Colonic mucosa (tissue), 4 donors: ENCODE measurements at places on chromosomes 12 and 14.
A peak's percentile ranks its signal among the peaks of the same experiment; 100 is the strongest.

DNA sequence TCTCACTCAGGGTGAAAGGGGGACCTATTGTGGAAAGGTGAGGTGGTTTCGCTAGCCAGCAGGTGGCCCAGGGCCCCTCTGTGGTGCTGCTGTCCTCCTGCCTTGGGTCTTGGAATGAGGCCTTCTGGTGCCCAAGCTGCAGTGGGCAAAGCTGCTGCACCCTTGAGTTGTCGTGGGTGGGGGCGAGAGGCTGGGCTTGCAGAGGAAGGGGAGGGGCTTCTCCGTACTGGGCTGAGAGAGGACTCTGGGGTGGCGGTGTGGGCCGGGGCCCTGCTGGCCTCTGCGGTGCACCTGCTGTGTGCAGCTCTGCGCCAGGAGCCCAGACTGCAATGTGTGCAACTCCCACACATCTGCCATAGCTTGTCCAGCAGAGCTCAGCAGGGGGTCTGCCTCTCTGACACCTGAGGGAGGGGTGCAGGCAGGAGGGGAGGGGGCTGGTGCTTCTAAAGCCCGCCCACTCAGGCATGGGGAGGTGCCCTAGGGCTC lies 145.8 kb downstream of the KIF26A start:
- H3K4me3 ChIP-seq = no peak overlapping the region
- H3K27me3 ChIP-seq = no peaks in the 10 kb centered on the region
- DNase-seq = peak; percentile 39
- peak overlapping the region; percentile 78 for H3K27ac ChIP-seq
- peaks cover 19% of the 10 kb centered on the region for H3K4me1 ChIP-seq

GRCh38 chr14:90732139-90732538 lies 84.1 kb downstream of the TTC7B start:
- no peak overlapping the region for H3K27ac ChIP-seq
- no peak overlapping the region for H3K4me3 ChIP-seq
- H3K27me3 ChIP-seq = no peaks in the 10 kb centered on the region
- H3K4me1 ChIP-seq = no peaks in the 10 kb centered on the region
- DNase-seq = no peak

- H3K4me3 ChIP-seq = no peak overlapping the region
- no peak overlapping the region for H3K27ac ChIP-seq
- no peaks in the 10 kb centered on the region for H3K27me3 ChIP-seq
- DNase-seq = no peak
These were observed 134.4 kb upstream of the GRIP1 start for GRCh38 chr12:66813137-66813892.

- H3K36me3 ChIP-seq = no peaks in the 10 kb centered on the region
- no peak for DNase-seq
- H3K4me1 ChIP-seq = no peaks in the 10 kb centered on the region
- no peak overlapping the region for H3K4me3 ChIP-seq
- H3K27ac ChIP-seq = no peak overlapping the region
These were observed 8.1 kb downstream of the OSBPL8 start for GRCh38 chr12:76551482-76551888.

GRCh38 chr14:80077262-80077661 lies 134.0 kb downstream of the DIO2 start:
- no peaks in the 10 kb centered on the region for H3K36me3 ChIP-seq
- H3K27ac ChIP-seq = no peak overlapping the region
- no peak for DNase-seq
- H3K4me3 ChIP-seq = no peak overlapping the region

DNA sequence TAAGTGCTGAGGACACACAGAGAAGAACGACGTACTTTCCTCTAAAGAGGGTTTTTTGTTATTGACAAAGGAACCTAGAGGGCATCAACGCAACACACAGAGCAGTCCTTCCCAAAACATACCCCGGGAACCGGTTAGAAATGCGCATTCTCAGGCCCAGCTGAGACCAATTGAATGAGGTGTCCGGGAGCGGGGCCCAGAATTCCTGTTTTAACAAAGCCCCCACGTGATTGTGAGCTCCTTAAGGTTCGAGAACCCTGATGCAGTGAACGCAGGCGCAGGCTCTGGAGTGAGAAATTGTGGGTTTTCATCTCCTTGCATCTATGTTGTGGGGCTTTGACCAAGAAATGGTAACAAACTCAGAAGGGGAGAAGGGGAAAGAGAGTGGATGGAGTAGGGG lies 51.0 kb upstream of the TBX3 start:
- peaks cover 3% of the 10 kb centered on the region for H3K4me1 ChIP-seq
- no peak overlapping the region for H3K4me3 ChIP-seq
- DNase-seq = no peak
- peaks cover 15% of the 10 kb centered on the region for H3K27me3 ChIP-seq
- no peak overlapping the region for H3K27ac ChIP-seq

GRCh38 chr12:98402671-98403070 lies 112.7 kb upstream of the TMPO start:
- no peaks in the 10 kb centered on the region for H3K36me3 ChIP-seq
- no peaks in the 10 kb centered on the region for H3K27me3 ChIP-seq
- no peak overlapping the region for H3K27ac ChIP-seq
- no peak for DNase-seq
- H3K4me1 ChIP-seq = no peaks in the 10 kb centered on the region

DNA sequence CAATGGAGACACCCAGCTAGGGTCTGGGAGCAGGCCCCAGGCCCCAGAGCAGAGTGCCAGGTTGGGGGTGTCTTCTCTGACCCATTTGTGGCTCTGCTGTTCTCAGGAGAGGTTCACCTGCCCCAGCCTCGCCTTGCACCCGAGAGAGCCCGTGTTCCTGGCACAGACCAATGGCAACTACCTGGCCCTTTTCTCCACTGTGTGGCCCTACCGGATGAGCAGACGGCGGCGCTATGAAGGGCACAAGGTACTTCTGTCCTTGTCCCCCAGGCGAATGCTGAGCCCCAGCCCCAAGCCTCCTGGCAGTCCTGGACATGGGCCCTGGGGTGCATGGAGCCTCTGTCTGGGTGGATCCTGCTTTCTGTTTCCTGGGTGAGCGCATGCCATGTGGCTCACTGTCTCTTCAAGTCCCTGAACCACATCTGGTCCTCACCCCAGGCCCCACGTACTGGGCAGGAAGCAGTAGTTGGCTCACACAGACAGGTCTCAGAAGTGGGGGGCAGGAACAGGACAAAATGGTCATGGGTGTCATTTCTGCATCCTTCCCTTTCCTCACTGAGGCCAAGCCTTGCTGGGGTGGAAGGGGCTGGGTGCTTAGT lies 58.2 kb downstream of the BEGAIN start:
- H3K27me3 ChIP-seq = no peaks in the 10 kb centered on the region
- no peak for DNase-seq
- H3K27ac ChIP-seq = no peak overlapping the region
- H3K4me1 ChIP-seq = peaks cover 5% of the 10 kb centered on the region
- H3K36me3 ChIP-seq = no peaks in the 10 kb centered on the region
